ENCODE measurements at places on chromosomes 13 and 19.

DNA sequence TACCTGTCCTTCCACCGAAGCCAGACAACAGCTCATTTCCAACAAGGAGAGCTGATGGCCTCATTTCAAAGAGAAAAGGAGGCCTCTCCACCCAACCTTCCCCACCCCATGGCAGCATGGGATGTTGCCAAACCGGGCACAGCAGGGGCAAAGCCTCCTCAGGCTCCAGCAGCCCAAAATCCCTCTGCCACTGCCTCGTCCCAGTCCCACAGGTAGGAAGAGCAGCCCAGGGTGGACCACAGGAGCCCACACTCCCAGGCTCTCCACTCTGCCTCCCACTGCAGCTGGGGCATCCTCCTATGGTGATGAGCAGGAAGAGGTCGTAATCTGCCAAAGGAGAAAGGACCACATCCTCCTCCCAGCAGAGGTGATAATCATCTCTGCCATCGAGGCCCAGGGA is 50.9 kb downstream of the PEPD start:
- H3K27me3 ChIP-seq, result no peaks in the 10 kb centered on the region
- no peak overlapping the region for H3K4me3 ChIP-seq
- no peak overlapping the region for H3K27ac ChIP-seq
- H3K36me3 ChIP-seq, result peaks cover 3% of the 10 kb centered on the region

GRCh38 chr13:106490569-106491321 is 44.7 kb downstream of the EFNB2 start:
- H3K27me3 ChIP-seq, result peaks cover 64% of the 10 kb centered on the region
- DNase-seq, result peak; percentile 20

- H3K27ac ChIP-seq, result peak overlapping the region; percentile 63
- no peak for DNase-seq
These were observed 26.9 kb upstream of the PIK3R2 start for GRCh38 chr19:18126097-18126496.

- no peaks in the 10 kb centered on the region for H3K27me3 ChIP-seq
- peaks cover 77% of the 10 kb centered on the region for H3K36me3 ChIP-seq
- H3K4me1 ChIP-seq, result peaks cover 93% of the 10 kb centered on the region
- no peak for DNase-seq
- H3K4me3 ChIP-seq, result peak overlapping the region; percentile 36
- peak overlapping the region; percentile 81 for H3K27ac ChIP-seq
These were observed 63.5 kb upstream of the GPR183 start for GRCh38 chr13:99370481-99371275.

DNA sequence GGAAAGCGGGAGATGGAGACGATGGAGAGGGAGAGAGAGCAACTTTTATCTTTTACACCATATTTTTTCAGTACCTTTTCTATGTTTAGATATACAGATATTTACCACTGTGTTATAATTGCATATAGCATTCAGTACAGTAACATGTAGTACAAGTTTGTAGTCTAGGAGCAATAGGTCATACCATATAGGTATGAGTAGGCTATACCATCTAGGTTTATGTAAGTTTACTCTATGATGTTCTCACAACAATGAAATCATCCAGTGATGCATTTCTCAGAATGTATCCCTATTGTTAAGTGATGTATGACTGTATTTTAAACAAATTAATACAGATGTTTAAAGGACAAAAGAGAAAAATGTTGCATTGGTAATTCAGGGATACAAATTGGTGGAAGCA is 136.1 kb downstream of the PDS5B start:
- DNase-seq, result no peak
- no peak overlapping the region for H3K4me3 ChIP-seq
- no peak overlapping the region for H3K27ac ChIP-seq
- H3K36me3 ChIP-seq, result peaks cover 33% of the 10 kb centered on the region
- H3K4me1 ChIP-seq, result peaks cover 14% of the 10 kb centered on the region
- H3K27me3 ChIP-seq, result no peaks in the 10 kb centered on the region

DNA sequence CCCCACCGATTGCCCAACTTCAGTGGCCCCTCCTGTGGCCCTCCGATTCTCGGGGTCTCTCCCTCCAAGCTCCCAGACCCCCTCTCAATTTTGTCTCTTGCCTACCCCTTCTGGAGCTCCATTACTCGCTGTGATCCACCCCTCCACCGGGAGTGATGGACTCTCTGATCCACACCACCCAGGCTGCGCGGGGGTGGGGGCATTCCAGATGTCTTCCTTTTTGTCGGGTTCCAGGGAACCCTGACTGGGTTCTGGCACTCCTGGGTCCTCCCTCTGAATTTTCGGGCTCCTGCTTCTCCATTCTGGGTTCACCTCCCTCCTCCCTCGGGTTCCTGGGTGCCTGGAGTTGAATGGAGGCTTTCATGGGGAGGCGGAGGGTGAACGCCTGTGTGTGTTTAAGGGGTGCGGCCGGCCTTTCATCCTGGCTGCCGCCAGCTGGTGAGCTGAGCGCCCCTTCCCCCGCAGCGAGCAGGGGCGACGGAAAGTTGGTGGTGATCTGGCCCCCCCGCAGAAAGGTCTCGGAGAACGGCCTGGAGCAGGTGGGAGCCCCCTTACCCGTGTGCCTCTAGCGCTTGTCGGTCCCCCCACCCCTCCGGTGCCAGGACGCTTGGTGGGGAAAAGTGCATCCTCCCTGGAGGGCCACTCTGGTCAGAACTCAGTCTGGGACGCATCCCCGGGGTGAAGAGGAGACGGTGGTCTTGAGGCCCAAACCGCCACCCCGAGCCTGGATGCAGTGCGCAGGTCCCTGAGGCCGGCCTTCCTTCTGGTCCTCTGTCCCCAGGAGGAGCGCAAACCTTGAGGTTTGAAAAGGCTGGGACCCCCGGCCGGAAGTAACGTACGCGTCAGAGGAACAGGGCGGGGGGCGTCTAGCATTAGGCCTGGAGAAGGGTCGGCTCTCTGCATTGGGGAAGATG is 1.6 kb downstream of the MISP3 start:
- H3K36me3 ChIP-seq, result no peaks in the 10 kb centered on the region
- H3K4me3 ChIP-seq, result peak overlapping the region; percentile 94
- DNase-seq, result peak; percentile 50
- peak overlapping the region; percentile 76 for H3K27ac ChIP-seq
- H3K4me1 ChIP-seq, result peaks cover 11% of the 10 kb centered on the region
- H3K27me3 ChIP-seq, result peaks cover 2% of the 10 kb centered on the region

DNA sequence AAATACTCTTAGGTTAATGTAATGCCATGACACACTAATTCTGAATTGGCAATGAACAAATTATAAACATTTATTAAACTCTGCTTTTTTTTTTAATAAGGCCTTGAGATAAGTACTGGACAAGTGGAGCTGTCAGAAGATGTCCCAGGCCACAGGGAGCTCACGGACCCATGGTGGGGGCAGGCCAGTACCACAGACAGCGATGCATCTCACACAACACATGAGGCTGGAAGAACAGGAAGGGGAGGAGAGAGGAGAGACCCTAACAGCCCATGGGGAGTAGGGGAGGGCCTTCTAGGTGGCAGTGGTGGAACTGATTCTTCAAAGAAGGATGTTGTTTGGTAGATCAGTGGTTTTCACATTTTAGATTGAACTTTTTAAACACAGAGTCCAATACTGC is 128.4 kb downstream of the LHFPL6 start:
- no peaks in the 10 kb centered on the region for H3K4me1 ChIP-seq
- no peak overlapping the region for H3K27ac ChIP-seq
- H3K27me3 ChIP-seq, result peaks cover 9% of the 10 kb centered on the region
- no peak for DNase-seq
- H3K4me3 ChIP-seq, result no peak overlapping the region

DNA sequence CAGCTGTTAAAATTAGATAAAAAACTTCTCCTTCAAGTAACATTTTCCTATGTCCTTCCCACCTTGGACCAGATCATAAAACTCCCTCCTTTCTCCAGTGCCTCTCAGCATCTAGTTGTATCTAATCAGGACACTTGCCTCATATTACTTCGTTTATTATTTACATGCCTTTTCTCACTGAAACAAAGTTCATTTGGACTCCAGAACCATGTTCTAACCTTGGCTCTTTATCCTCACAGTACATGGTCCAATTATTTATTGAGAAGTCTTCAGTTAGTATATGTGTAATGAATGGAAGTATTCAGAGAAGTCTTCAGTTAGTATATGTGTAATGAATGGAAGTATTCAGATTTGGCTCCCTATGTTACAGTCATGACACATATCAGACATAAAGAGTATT is 342.7 kb downstream of the OXGR1 start:
- no peaks in the 10 kb centered on the region for H3K27me3 ChIP-seq
- DNase-seq, result no peak
- no peak overlapping the region for H3K4me3 ChIP-seq

DNA sequence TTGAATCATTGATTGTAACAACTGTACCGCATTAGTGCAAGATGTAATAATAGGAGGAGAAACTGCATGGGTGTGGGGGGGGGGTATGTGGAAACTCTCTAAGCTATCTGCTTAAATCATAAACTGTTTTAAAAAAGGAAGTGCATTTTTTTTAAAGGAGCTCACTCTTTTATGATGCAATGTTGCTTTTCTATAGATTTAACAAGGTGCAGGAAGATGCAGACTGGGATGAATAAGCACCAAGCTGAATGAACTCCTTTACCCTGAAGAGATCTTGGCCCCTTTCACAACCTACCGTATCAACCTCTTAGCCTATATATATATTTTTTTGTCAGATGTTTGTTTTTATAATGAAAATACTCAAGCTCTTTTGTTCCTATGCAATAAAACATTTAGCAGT is 95.9 kb downstream of the AKAP11 start:
- H3K36me3 ChIP-seq, result no peaks in the 10 kb centered on the region
- H3K27ac ChIP-seq, result no peak overlapping the region
- no peaks in the 10 kb centered on the region for H3K27me3 ChIP-seq
- H3K4me3 ChIP-seq, result no peak overlapping the region
- no peak for DNase-seq

DNA sequence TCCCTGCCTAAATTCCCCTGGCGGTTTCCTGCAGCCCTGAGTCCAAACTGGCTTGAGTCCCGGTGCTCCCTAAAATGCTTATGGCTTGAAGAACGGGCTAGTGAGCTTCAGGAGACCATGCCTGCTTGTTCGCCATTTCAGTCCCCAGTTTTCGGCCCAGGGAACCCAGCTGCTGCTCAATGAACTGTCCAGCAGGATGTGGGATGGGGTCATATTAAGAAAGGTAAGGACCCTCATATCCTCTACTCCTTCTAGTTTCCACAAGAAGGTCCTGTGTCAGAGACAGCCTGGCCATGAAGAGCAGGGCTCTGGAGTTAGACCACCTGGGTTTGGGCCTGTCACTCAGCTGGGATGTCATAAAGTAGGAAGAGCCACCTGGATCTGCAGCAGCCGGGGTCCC is 17.0 kb upstream of the SPC24 start:
- H3K36me3 ChIP-seq, result no peaks in the 10 kb centered on the region
- H3K4me3 ChIP-seq, result no peak overlapping the region
- no peak for DNase-seq
- no peaks in the 10 kb centered on the region for H3K27me3 ChIP-seq
- no peaks in the 10 kb centered on the region for H3K4me1 ChIP-seq

- no peaks in the 10 kb centered on the region for H3K36me3 ChIP-seq
- H3K27me3 ChIP-seq, result peaks cover 30% of the 10 kb centered on the region
- H3K27ac ChIP-seq, result no peak overlapping the region
- H3K4me3 ChIP-seq, result no peak overlapping the region
- peaks cover 19% of the 10 kb centered on the region for H3K4me1 ChIP-seq
These were observed 6.3 kb downstream of the FGF9 start for GRCh38 chr13:21677075-21677623.

DNA sequence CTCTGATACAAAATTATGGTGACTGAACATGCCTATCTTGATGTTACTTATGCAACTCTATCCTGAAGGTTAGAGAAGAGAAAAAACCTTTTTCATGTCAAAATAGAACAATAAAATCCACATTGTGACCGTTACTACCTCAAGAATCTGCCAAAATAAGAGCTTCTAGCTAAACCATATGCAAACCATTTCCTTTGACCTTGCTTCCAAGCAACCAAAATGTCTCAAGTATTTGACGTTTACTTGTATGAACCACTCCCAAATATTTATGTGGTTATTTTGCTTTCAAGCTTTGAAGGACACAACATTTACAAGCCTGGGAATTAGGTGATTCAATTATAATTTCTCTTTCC is 13.9 kb downstream of the FOXO1 start:
- H3K4me3 ChIP-seq, result peak overlapping the region; percentile 19
- peaks cover 33% of the 10 kb centered on the region for H3K36me3 ChIP-seq
- no peaks in the 10 kb centered on the region for H3K27me3 ChIP-seq
- peak overlapping the region; percentile 96 for H3K27ac ChIP-seq
- no peak for DNase-seq

DNA sequence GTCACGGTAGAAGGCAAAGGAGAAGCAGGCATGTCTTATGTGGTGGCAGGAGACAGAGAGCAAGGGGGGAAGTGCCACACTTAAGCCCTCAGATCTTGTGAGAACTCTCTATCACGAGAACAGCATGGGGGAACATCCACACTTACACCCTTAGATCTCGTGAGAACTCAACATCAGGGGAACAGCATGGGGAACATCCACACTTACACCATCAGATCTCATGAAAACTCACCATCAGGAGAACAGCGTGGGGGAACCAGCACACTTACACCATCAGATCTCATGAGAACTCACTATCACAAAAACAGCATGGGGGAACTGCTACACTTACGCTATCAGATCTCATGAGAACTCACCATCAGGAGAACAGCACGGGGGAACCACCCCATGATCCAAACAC is 445.0 kb downstream of the MYO16 start:
- H3K27me3 ChIP-seq, result no peaks in the 10 kb centered on the region
- no peaks in the 10 kb centered on the region for H3K36me3 ChIP-seq
- H3K4me1 ChIP-seq, result no peaks in the 10 kb centered on the region
- H3K4me3 ChIP-seq, result no peak overlapping the region
- H3K27ac ChIP-seq, result no peak overlapping the region

GRCh38 chr19:46478356-46478986 is 7.1 kb upstream of the PNMA8A start:
- peaks cover 3% of the 10 kb centered on the region for H3K4me1 ChIP-seq
- peak; percentile 27 for DNase-seq
- no peak overlapping the region for H3K4me3 ChIP-seq
- no peaks in the 10 kb centered on the region for H3K36me3 ChIP-seq

- no peaks in the 10 kb centered on the region for H3K27me3 ChIP-seq
- no peak overlapping the region for H3K4me3 ChIP-seq
- H3K4me1 ChIP-seq, result no peaks in the 10 kb centered on the region
- H3K27ac ChIP-seq, result no peak overlapping the region
These were observed 11.6 kb downstream of the ADPRHL1 start for GRCh38 chr13:113441661-113442060.

- no peak overlapping the region for H3K27ac ChIP-seq
- no peak overlapping the region for H3K4me3 ChIP-seq
- no peaks in the 10 kb centered on the region for H3K27me3 ChIP-seq
These were observed 844.9 kb downstream of the OLFM4 start for GRCh38 chr13:53873558-53873957.

DNA sequence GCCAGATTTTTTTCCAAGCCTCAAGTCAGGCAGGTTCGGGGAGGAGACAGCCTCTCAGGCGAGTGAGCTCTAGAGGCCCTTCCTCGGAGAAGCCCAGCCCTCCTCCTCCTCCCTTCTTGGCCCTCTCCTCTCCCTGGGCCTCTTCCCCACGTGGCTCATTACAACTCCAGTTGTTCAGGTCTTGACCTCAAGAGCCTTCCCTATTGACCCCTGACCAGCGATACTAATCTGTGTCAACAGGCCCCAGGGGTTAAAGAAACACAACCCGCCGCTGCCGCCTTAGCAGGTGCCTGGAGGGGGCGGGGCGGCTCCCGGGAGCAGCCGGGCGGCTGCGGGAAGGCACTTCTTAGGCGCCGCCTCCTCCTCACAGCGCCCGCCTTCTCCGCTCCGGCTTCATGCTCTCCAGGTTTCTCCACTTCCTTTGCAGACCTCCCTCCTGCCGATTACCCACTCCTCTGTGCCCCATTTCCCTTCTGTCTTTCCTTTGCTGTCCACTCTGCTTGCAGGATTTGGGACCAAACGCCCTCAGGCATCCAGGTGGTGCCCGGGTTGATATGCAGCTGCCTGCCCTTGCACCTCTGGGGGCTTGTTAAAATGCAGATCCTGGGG is 51.0 kb downstream of the LYL1 start:
- H3K4me1 ChIP-seq, result peaks cover 11% of the 10 kb centered on the region
- H3K27me3 ChIP-seq, result peaks cover 4% of the 10 kb centered on the region
- H3K27ac ChIP-seq, result no peak overlapping the region
- H3K4me3 ChIP-seq, result no peak overlapping the region
- no peaks in the 10 kb centered on the region for H3K36me3 ChIP-seq

Measured in activated CD8-positive, alpha-beta T cell treated with anti-CD3 and anti-CD28 coated beads for 36 hours (primary cell).